GM19239 (cell line): ENCODE measurements at places on chromosomes 6 and 20.
A peak's percentile ranks its signal among the peaks of the same experiment; 100 is the strongest.

GRCh38 chr20:22908944-22909343, 126.2 kb upstream of the SSTR4 start:
- no peak for DNase-seq

DNA sequence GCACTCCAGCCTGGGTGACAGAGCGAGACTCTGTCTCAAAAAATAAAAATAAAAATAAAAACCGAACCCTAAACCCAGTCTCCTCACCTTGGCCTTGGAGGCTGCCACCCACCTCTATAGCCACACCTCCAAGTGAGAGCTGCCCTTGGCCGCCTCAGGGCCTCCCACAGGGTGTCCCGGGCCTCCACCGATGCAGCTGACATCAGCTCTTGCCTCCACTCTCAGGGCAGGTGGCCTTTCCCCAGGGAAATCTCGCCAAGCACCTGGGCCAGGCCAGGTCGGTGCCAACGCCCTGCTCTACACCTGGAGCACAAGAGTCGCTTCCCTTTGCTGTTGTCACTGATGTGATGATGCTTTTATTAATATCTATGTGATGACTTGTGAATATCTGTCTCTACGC, 8.9 kb upstream of the MYL9 start:
- no peak for DNase-seq

DNA sequence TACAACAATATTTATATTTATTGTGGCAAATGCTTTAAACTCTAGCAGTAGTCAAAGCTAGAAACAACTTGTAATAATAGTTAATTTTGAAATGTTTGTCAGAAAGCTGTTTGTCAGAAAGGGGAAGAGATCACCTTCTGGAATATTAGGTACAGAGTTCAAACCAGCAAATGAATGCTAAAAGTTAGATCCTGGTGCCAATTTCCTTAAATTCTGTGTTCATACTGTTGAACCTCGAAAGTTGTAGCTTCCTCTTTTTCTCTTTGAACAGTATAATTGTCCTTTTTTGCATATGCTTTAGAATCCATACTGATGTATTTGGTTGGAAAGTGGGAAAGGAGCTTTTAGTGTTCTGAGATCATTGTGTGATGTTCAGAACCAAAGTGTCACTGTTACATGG, 22.4 kb downstream of the ITCH start:
- no peak for DNase-seq

- peak; percentile 24 for DNase-seq
These were observed 19.7 kb upstream of the UTRN start for GRCh38 chr6:144265390-144265789.

DNA sequence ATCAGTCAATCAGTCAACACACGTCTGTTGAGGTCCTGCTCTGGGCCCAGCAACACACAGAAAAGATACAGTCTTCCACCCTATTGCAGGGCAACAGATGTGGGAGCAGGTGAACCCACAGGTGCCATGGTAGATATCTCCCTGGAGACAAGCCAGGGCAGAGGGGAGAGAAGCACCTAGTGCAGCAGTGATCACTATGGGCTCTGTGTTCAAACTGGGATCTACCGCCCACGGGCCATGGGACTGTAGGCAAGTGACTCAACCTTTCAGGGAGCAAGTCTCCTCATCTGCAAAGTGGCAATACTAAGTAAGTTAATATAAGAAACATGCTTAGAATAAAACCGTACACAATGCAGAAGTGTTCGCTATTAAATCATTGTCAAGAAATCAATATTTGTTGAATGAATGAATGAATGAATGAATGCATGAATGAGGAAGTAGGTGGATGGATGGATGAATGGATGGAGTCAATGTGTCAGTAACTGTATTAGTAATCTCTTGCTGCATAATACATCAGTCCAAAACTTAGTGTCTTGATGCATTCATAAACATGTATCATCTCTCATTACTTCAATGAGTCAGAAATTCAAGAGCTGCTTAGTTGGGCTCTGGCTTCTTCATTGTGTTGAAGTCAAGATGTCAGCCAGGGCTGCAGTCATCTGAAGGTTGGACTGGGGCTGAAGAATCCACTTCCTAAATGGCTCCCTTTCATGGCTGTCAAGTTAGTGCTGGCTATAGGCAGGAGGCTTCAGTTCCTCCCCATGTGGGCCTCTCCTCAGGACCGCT, 31.9 kb upstream of the NFATC2 start:
- no peak for DNase-seq

DNA sequence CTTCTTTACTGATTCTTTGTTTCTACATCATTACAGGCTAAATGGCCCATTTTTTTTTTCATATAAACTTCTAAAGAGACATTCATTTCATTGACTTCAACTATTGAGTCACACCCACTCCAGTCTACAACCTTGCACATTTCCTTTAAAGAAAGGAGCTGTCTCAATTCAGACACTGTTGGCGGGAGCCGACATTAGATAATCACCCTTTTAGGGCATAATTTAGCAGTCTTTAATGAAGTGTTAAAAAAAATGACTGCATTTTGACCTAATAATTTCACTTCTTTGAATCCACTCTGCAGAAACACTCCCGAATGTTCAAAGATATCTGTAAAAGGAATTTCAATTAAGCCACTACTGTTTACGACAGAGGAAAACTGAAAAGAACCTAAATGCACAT, 1.5 kb downstream of the EPM2A start:
- DNase-seq = no peak

GRCh38 chr6:31582230-31582643, at the start of gene LTB:
LTB (minus strand) TSS chr6:31582424; CDS start chr6:31582417, 7 bp downstream.
- no peak for DNase-seq

GRCh38 chr6:4776493-4777393, 539 bp downstream of the CDYL start:
- no peak for DNase-seq

DNA sequence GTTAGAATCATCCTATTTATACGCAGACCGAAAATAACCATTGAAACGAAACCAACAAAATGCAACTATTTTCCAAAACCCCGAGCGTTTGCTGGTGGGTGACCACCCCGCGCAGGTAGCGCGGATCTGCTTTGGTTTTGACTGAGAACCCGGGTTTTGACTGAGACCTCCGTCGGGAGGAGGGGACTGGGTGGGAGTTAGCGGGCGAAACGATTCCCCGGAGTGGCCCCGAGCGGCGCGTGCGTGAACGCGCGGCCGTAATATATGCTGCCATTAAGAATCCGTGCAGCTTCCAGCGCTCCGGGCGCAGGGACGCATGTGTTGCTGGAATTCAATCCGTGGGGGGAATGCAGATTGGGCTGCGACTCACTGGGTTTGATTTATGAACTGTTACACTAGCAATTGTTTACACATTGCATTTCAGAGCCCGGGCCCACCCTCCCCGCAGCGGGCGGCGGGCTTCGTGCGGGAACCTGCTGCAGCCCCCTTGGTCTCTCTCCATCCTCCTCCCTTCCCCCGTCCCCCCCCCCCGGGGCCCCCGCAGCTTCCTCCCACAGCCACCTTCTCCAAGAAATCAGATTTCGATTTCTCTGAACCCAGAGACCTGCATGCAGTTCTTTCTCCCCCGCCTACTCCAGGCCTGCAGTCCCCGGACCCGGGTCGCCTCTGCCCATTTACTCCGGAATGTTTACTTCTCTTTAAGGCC, 9.9 kb downstream of the NRN1 start:
- DNase-seq = no peak

DNA sequence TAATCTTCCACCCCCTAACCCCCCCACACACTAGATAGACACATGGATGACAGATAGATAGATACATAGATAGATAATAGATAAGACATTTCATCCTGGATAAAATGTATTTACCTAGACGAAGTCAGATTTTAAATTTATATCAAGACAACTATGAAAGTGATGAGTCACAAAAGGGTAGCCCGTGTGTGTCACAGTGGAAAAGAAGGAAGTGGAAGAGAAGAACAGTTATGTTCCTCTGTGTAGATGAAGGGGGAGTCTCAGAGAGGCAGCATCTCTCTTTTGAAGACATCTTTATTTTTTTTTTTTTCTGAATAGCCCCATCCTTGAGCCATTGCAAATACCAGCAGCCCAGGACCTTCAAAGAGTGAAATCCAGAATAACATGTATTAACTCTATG, 121.7 kb upstream of the VGLL2 start:
- no peak for DNase-seq

DNA sequence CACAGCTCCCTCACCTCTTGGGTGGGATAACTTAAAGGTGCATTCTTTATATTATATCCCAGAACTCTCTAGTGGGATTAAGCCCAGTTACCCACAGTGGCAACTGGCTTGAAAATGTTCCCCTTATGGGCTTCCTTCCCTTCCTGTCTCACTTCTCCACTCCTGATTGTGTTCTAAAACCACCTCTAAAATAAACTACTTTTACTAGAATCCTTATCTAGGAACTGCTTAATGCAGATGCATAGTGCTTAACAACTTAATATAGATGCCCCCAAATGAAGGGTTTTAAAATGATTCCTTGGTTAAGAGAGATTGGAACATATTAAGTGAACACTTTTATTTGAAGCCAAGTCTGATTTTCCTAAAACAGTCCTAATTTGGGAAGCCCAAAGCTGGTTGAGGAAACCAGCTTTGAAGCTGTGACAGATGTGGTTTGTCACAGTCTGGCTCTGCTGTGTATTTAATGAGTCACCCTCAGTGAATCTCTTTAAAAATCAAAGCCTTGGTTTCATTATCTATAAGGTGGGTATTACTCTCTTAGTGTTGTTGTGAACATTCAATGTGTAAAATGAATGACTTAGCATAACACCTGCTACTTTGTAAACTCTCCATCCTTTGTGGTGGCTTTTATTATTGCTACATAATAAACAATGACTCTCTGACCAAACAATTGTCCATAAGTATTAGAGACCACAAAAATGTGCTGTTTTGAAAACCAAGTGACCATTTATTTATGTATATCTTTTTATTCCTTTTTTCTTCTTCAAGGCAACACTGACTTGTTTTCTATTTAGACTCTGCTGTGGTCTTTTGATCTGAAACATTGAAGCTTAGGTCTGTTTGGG, 24.4 kb downstream of the PLCB1 start:
- no peak for DNase-seq

- DNase-seq = no peak
These were observed 476 bp upstream of the CLIC5 start for GRCh38 chr6:46016063-46016608.

DNA sequence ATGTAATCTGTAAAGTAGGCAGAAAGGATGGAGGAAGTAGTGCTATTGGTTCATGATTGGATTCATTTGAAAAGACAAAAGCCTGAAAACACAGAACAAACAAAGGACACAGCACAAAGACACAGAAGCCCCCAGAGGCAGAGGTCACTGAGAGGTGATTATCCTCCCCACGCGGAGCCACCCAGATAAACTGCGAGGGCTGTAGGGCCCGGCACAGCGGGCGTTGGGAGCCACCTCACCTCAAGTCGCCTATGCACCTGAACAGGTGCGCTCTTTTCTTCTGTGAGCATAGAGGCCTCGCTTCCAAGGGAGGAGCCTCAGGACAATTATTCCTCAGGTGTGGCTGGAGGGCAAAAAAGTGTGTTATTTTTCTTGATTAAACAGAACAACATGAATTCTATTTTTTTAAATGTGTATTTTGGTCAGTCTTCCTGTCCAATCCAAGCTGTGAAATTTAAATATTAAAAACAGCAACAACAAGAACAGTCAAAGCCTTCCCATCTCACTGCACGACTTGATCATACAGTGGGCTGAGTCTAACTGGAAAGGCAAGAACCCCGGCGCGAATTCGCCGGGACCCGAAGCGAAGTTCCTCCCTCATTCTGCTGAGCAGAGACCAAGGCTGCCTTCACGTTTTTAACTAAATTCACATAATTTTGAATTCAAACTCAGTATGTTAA, 205.3 kb downstream of the THBS2 start:
- no peak for DNase-seq

DNA sequence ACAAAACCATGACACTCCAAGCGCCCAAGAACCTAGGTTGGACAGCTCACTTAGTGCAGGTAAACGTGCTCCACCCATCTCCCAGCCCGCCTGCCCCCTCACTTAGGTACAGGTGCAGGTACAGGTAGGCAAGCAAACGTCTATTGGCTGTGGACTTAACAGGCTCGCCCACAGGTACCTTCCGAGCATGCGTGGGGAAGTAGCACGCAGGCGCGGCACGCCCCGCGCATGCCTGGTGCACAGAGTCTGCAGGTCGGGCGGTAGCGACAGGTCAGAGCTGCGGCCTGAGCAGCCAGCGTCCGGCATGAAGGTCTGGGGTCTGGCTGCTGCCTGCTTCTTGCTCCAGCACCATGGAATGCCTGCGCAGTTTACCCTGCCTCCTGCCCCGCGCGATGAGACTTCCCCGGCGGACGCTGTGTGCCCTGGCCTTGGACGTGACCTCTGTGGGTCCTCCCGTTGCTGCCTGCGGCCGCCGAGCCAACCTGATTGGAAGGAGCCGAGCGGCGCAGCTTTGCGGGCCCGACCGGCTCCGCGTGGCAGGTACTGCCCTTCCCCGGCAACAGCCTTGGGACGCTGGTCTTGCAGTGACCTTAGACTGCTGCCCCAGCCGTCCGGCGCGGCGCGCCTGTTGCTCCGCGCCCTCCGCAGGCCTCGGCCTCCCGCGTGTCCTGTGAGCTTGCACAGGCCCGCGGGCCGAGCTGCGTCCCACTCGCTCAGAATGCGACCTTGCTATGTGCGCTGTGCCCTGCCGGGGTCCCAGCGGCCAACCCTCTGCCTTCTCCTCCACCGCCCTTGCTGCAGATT, at the start of gene MRS2:
Gene MRS2, plus strand, starts transcription at position 240 of the 804 bp plus-strand sequence. Its CDS starts 111 bp downstream, at position 351.
- DNase-seq = peak; percentile 67

DNA sequence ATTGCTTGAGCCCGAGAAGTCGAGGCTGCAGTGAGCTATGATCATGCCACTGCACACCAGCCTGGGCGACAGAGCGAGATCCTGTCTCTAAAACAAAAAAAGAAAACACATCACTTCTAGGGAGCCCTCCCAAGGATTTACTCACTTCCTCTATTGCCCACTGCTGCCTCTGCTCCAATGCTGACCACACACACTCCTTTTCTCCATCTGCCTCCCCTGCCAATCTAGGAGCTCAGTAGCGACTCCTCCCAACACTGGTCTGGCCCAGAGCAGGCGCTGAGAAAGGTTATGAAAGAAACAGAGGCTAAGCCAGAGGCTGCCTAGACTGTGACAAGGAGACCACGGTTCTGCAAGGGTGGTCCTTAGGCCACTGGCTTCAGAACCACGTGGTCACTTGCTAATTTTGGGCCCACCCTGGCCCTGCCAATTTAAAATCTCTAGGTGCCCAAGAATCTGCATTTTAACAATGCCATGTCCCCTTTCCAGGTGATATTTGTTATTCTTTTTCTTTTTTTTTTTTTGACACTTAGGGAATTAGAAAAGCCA, 1.3 kb upstream of the E2F1 start:
- DNase-seq = no peak

GRCh38 chr6:32607263-32607987, 17.8 kb upstream of the HLA-DRB1 start:
- no peak for DNase-seq

- DNase-seq = no peak
These were observed 115.7 kb downstream of the UNC5CL start for GRCh38 chr6:40923326-40923725.
